Activated CD4-positive, alpha-beta T cell treated with anti-CD3 and anti-CD28 coated beads, Interleukin-2, amount 10 ng/mL, durations not matched to agents 24 days and 14 days (primary cell): ENCODE measurements at places on chromosomes 13 and 19. TPM values are rescaled to one million over a fixed set of nuclear protein-coding genes. Genes with fewer than 3 reads are reported as not detected.
A peak's percentile ranks its signal among the peaks of the same experiment; 100 is the strongest.

- no peak for DNase-seq
These were observed 4.8 kb upstream of the MYH14 start for GRCh38 chr19:50198431-50199258.

DNA sequence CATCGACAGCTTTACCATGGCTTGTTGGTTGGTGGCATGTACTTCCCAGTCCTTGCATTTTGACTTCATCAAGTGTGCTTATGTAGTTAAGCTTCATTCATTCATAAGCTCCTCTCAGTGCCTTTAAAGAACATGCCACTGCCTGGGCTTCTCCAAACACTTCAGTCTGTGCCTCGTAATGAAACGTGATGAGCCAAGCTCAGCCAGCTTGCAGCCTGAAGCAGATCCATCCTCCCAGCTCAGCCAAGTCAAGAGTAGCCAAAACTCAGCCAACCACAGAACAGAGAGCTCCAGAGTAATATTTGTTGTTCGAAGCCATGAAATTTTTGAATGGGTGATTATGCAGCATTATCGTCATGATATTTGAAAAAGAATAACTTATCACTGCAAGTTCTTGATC is 989.7 kb downstream of the EFNB2 start:
- DNase-seq, result no peak

DNA sequence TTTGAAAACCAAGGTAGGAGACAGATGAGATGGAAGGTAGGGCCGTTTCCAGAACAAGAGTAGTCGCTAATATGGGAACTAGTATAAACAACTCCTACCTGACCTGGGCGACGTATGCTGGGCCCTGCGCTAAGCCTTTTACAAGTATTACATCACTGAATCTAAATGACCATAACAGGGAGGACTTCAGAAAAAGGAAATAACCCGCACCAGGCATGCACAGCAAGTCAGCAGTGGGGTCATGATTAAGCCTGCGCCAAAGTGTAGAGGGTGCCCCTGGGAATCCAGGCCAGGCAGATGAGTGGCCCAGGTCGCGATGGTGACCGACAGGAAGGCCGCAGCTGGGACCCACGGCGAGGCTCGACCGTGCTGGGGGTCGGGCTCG is 613 bp downstream of the ATP13A1 start:
- peak; percentile 62 for DNase-seq

- no peak for DNase-seq
These were observed 52.8 kb downstream of the TNFSF13B start for GRCh38 chr13:108322206-108322824.

DNA sequence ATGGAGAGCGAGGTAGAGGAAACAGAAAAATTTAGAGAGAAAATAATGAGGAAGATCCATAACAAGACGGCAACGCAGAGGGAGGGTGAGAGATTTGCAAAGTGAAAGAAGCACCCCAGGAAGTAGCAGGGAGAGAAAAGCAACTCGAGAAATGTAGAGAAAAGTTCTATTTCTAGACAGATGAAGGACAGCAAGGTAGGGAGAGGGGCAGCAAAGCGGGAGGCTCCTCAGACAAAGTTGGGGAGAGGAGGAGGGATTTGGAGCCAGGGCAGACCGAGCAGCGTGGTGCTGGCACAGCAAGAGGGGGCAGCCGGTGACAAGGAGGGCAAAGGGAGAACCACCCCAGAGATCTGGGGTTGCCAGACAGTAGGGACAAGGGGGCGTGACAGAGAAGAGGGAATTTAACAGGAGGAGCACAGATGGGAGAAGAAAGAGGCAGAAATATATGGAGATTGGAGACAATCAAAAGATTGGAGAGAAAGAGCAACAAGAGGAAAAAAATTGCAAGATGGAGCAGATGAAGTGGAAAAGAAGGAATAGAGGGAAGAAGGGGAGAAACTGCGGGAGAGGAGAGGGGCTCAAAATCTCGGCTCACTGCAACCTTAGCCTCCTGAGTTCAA is 989 bp downstream of the ZNF766 start:
- no peak for DNase-seq

Gene BEST2
- not detected in 2 replicates for total RNA-seq

Gene PRX
- total RNA-seq, result 0.84 and 0.90 TPM in 2 replicates

Gene C19orf67
- 0.54 and 0.58 TPM in 2 replicates for total RNA-seq

Gene DCAF15
- 61.5 and 63.2 TPM in 2 replicates for total RNA-seq

Gene KLC3
- total RNA-seq, result not detected in 2 replicates

Gene DHX34
- 31.3 and 32.4 TPM in 2 replicates for total RNA-seq
